ENCODE measurements at places on chromosomes 3 and 15.

DNA sequence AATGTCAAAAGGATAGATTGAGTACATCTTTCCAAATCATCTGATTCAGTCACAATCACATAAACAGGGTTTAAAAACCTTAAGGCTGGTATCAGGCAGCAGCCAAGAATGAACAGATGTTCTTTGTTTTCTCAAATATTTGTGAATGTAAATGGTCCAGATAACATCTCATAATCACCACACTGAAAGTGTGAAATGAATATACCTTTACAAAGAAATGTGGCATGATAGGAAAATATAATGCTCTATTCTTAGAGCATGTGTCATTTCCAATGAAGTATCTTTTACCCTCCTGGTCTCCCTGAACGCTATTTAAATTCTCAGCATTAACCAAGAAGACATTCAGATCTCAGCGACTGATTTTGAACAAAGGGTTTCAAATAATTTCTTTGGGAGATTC is 8.8 kb upstream of the ACTC1 start:
- no peak for DNase-seq

DNA sequence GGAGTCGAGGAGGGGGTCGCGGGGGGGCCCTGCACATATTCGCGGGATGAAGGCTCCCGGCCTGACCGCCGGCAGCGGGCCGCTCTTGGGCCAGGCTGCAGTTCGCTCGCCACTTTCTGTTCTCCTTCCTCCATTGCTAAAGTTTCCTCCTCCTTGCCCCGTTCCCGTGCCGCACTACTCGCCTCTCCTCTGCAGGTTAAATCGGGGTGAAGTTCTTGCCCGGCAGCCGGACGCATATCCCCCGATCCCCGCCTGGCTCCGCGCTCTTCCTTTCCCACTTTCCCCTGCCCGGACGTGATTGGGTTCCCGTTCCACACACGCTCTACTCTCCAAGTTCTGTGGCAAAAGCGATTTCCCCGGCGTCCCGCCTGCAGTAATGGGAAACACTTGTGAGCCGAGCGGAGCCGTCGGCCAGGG is 556 bp downstream of the CRYBG3 start:
- DNase-seq: no peak

DNA sequence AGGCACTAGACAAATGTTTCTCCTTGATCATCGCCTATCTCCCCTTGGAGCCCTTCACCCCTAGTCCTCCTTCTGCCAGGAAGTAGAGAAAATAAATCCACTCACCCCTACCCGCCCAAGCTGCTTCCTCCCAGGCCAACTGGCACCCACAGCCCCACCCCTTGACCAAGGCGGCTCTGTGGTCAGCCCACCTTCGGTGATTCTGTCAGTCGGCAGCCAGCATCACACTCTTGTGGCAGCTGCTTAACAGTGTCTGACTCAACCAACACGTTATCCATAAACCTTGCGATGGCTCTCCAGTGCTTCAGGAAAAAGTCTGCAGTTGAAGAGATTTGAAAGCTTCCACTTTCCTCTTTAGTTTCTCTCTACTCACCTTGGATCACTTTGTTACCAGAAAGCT is 7.6 kb downstream of the SHF start:
- DNase-seq: no peak

GRCh38 chr15:81813215-81813614 is 232.6 kb downstream of the MEX3B start:
- DNase-seq: peak; percentile 49

DNA sequence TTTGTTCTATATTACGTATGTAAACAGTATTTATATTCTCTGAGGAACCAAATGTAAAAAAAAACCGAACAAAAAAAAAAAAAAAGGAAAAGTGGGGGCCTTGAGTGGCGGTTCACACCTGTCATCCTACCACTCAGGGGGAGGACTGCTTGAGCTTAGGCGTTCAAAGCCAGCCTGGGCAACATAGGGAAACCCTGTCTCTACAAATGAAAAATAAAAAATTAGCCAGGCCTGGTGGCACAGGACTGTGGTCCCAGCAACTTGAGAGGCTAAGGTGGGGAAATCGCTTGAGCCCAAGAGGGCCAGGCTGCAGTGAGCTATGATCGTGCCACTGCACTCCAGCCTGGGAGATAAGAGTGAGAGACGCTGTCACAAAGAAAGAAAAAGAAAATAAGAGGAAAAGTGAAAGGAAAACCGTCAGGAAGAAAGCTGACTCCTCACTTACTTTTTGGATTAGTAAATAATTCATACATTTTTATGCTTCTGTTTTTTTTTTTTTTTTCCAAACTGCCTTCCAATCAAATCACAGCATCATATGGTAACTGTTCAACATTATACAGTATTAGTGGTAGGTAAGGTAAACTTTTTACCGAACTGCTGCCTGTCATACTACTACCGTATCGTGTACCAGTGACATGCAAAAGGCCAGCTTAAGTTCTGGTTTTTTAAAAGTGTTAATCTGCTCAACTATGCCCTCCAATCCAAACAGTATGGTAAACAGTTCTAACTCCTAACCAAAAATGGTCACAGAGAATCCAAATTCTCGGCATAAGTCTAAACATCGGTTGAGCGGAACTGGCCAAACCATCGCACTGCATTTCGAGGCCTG is 1.2 kb downstream of the PHC3 start:
- DNase-seq: no peak

- DNase-seq: no peak
Observed at GRCh38 chr3:183845608-183846288, 20.4 kb upstream of the MAP6D1 start.

DNA sequence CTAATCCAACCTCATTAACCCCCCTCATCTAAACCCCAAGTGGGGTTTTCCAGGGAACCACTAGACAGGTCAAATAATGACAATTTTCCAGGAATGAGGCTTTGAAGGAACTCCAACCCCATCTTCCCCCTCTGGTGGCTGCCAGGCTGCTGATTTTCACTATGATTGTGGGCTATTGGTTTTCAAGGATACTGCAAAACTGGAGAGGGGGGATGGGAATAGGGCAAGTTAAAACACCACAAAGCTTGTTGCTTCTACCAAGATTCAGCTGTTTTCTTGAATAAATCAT is 10.4 kb upstream of the ZNF662 start:
- no peak for DNase-seq

GRCh38 chr3:127171320-127171719 is 21.6 kb upstream of the PRR23E start:
- no peak for DNase-seq

GRCh38 chr3:63706321-63707085 is 54.0 kb downstream of the SNTN start:
- DNase-seq: no peak

GRCh38 chr15:81955382-81956062 is 90.3 kb downstream of the MEX3B start:
- no peak for DNase-seq

DNA sequence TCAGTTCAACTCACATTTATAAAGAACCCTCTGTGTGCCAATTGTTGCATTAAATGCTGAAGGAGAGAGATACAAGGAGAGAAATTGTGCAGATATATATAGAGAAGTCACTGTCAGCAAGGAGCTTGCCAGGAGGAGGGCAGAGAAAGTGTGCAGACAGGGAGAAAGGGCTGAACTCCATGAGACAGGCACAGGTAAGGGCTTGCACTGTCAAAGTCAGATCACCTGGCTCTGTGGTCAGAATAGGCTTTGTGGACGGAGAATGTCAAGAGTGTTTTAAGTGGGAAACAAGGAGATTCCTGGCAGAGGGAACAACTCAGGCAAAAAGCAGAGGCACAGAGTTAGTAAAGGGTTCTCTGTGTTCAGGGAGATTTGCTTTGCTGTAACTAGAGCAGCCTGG is 303.0 kb upstream of the TPRG1 start:
- DNase-seq: no peak

- DNase-seq: no peak
Observed at GRCh38 chr15:35963326-35963725, 417.4 kb upstream of the DPH6 start.

DNA sequence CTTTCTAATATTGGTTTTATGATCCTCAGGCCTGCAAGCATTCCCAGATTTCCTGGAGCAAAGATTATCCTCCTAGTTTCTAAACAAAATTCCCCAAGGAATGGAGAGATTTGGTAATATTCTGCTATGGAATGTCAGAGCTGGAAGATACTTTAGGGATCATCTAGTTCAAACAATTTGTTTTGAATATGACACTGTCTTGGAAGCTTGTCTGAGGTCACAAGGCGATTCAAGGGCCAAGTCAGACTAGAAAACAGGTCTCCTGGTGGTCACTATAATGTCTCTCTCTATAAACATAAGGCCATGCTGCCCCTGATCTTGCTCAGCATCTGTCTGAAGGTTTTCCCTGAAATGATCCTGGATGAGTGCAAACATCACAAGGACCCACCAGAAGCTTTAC is 143.4 kb upstream of the BCL6 start:
- DNase-seq: no peak

- no peak for DNase-seq
Observed at GRCh38 chr3:89690646-89691045, 583.2 kb downstream of the EPHA3 start.

- peak; percentile 92 for DNase-seq
Observed at GRCh38 chr15:63093486-63094205, 28.0 kb upstream of the LACTB start.

DNA sequence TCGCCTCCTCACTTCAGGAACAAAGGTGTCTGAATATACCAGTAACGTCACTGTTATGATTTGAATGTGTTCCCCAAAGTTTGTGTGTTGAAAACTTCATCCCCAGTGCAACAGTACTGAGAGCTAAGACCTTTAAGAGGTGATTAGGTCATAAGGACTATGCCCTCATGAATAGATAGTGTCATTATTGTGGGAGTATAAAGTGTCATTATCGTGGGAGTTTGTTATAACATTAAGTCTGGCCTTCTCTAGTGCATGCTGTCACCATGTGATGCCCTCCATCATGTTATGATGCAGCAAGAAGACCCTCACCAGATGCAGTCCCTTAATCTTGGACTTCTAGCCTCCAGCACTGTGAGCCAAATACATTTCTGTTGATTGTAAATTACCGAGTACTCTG is 53.7 kb upstream of the TLE3 start:
- no peak for DNase-seq

GRCh38 chr15:65968511-65968910 is 99.2 kb downstream of the RAB11A start:
- DNase-seq: no peak

GRCh38 chr15:73388256-73388781 is 19.6 kb upstream of the HCN4 start:
- DNase-seq: no peak

- no peak for DNase-seq
Observed at GRCh38 chr3:132145833-132146232, 111.0 kb upstream of the CPNE4 start.

GRCh38 chr15:26970712-26971210 is at the start of gene GABRG3:
TSS of gene GABRG3 (plus strand) at chr15:26971181.
- peak; percentile 50 for DNase-seq

DNA sequence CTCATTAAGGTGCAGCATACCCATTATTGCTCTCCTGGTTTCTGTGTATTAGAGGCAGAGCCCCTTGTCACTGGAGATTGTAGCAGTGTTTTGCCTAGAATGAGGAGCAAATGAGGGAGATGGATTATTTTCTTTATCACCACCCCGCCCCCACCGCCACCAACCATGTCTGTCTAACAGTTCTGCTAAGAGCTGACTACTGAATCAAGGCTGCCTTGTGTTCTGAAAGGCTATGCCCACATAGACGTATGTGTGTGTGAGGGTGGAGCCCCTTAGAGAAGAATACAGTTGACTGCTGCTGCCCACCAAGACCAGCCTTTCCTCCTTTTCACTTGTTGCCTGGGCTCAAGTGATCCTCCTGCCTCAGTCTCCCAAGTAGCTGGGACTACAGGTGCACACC is 47.4 kb downstream of the RAD54L2 start:
- DNase-seq: no peak

DNA sequence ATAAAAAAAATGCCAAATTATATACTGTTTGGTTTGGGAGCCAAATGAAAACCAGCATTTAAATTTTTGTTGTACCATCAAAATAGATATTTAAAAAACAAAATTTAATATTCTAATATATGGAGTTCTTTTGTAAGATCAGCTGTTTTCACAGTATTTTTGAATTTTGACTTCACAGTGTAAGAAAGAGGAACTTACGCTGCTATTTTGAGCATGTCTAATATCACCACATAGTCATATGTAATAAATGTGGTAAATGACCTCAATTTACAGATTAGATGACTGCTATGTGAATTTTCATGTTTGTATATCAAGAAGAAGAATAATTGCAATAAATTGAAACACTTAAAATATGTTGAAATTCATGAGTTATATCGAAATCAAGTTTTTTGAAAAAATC is 189.6 kb downstream of the ARRDC4 start:
- DNase-seq: no peak

DNA sequence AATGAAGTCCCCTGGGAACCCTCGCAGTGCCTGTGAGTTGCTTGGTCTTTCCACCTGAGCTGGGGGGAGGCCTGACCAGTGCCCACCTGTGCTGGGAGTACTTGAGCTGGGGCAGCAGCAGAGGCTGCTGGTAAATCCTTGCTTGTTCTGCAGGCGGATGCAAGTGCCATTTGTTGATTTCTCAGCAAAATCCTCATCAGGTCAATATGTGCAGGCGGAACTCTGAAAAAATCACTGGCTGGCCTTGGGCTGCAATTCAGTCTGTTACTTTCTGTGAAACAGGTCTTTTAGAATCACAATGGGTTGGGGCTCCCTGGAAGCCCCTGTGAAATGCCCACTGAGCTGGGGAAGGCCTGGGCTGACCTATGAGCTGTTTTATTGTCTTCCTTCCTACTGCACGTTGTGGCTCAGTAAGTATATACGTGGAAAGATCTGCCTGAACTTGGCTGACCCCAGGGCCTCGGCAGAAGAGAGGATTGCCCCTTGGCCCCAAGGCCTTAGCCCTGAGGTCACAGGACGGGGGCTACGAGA is 182.0 kb upstream of the RGMA start:
- DNase-seq: no peak

DNA sequence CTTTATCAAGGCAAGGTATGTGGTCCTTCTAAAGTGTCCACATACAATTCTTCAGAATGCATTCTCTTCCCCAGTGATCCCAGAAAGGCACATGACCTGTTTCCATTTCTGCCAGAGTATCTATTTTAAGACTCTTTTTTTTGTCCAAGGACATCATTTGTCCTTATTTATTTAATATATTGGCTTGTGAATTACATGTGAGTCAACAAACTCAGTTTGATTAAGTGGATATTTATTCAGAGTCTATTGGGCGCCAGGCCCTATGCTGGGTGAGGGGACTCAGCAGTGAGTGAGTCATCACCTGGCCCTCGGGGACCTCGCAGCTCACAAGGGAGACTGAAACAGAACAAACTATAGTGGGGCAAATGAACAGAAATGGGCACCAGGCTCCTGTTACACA is 136.8 kb downstream of the SNRK start:
- DNase-seq: no peak

GRCh38 chr3:13866041-13866965 is 13.6 kb downstream of the WNT7A start:
- no peak for DNase-seq

GRCh38 chr3:140052771-140053702 is 118.1 kb downstream of the CLSTN2 start:
- DNase-seq: peak; percentile 22

Measured in ELF-1 (cell line).